ENCODE measurements at places on chromosomes 4 and X. TPM values are rescaled to one million over a fixed set of nuclear protein-coding genes. Genes with fewer than 3 reads are reported as not detected.

- H3K27ac ChIP-seq = no peak overlapping the region
- no peaks in the 10 kb centered on the region for H3K4me1 ChIP-seq
- no peaks in the 10 kb centered on the region for H3K27me3 ChIP-seq
- no peaks in the 10 kb centered on the region for H3K36me3 ChIP-seq
Observed at GRCh38 chr4:111268769-111269414, 646.0 kb upstream of the PITX2 start.

- DNase-seq = peak; percentile 42
- peak overlapping the region; percentile 55 for H3K27ac ChIP-seq
- peak overlapping the region; percentile 12 for H3K4me3 ChIP-seq
- peaks cover 2% of the 10 kb centered on the region for H3K36me3 ChIP-seq
Observed at GRCh38 chrX:30900227-30900626, 11.2 kb upstream of the TAB3 start.

DNA sequence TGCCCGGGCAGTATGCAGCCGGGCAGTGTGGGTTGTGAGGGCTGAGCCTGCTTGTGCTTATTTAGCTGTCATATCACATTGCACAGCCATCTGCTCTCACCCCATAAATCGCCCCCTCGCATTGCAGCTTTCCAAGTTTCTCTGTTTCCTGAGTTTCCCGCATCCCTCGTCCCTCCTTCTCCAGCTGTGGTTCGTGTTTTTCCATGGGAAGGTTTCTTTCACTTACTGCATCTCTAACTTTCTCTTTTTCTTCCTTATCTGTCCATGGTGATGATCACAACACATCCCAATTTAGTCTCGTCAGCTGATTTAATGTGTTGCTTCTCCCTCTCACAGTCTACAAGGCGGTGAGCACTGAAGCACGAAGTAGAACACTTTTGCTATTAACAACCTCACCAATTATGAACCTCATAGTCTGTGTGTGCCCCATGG is 118.1 kb downstream of the ENPP6 start:
- H3K27ac ChIP-seq = no peak overlapping the region
- no peak for DNase-seq
- peaks cover 9% of the 10 kb centered on the region for H3K4me1 ChIP-seq
- peaks cover 19% of the 10 kb centered on the region for H3K27me3 ChIP-seq

DNA sequence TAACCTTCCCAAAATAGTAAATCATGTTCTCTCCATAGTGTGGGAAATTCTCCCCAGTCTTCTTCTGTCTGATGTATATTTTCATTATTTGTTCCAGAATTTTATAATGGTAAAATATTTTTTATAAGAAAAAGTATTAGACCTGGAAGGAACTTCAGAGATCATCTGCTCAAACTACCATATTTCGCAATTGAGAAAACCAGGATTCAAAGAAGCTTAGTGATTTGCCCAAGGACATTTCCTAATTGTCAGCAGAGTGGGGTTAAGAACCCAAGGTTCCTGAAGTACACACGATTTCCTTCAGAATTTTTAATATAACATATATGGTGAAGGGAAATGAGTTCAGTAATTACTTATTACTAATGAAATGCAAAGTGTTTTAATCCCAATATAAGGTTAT is 24.1 kb downstream of the OCIAD1 start:
- no peaks in the 10 kb centered on the region for H3K27me3 ChIP-seq
- no peak for DNase-seq
- no peak overlapping the region for H3K4me3 ChIP-seq
- H3K4me1 ChIP-seq = peaks cover 3% of the 10 kb centered on the region
- no peak overlapping the region for H3K27ac ChIP-seq

DNA sequence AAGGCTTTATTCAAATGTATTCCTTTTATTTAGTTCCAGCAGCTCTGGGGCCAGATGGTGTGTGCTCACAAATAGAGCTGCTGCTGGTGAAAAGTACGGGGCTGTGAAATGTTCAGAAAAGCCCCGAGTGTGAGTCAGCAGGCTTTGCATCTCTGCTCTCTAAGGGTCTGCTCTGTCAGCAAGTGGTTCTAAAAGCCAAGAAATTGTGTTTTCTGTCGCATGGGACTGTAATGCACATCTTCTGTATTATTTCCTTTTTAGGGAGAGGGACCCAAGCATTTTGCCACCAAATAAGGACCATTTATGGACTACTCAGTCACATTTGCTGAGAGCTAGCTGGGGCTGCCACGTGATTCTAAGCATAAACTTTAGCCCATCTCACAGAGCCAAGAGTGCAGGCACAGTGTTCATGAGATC is 82.9 kb upstream of the NHS start:
- H3K4me3 ChIP-seq = no peak overlapping the region
- H3K36me3 ChIP-seq = no peaks in the 10 kb centered on the region
- no peak overlapping the region for H3K27ac ChIP-seq

GRCh38 chrX:64205441-64205734 is at the start of gene AMER1:
AMER1 (minus strand) TSS chrX:64205708; CDS start chrX:64193286, 12,422 bp downstream.
- DNase-seq = no peak
- H3K36me3 ChIP-seq = no peaks in the 10 kb centered on the region
- H3K4me1 ChIP-seq = peaks cover 9% of the 10 kb centered on the region
- H3K27ac ChIP-seq = peak within 1 kb of the TSS; percentile 89
- no peaks in the 10 kb centered on the region for H3K27me3 ChIP-seq
- peak within 1 kb of the TSS; percentile 80 for H3K4me3 ChIP-seq

DNA sequence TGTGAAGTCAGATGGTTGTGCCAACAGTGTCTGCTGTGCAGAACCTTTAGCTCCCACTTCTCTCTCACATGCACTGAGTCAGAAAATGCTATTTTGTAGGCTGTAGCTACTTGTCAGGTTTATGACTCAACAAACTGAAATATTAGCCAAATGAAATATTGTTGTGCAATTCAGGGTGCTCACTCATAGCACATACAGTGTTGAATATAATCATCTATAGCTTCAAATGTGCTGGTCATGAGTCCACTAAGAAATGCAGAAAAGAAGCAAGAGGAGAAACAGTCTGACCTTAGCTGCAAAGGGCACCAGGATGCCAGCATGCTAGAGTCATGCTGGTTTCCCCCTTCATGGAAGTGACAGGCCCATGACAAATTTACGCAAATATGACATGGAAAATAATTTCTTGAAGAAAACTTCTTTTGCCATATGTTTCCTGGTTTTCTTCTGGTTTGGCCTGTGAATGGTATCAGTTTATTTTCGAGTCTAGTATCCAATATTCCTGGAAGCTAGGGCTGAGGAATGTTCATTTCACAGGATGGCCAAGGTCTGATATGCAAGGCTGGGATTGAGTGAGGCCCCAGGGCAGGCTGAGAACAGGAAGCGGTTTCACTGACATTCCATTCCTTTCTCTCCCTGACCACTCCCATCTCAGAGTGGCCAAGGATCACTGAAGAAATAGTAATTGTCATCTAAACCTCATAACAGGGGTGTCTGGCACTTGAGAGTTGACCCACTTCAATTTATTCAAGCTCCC is 10.3 kb upstream of the CXCL2 start:
- no peak overlapping the region for H3K27ac ChIP-seq
- no peak for DNase-seq
- H3K27me3 ChIP-seq = peaks cover 12% of the 10 kb centered on the region
- no peaks in the 10 kb centered on the region for H3K4me1 ChIP-seq

DNA sequence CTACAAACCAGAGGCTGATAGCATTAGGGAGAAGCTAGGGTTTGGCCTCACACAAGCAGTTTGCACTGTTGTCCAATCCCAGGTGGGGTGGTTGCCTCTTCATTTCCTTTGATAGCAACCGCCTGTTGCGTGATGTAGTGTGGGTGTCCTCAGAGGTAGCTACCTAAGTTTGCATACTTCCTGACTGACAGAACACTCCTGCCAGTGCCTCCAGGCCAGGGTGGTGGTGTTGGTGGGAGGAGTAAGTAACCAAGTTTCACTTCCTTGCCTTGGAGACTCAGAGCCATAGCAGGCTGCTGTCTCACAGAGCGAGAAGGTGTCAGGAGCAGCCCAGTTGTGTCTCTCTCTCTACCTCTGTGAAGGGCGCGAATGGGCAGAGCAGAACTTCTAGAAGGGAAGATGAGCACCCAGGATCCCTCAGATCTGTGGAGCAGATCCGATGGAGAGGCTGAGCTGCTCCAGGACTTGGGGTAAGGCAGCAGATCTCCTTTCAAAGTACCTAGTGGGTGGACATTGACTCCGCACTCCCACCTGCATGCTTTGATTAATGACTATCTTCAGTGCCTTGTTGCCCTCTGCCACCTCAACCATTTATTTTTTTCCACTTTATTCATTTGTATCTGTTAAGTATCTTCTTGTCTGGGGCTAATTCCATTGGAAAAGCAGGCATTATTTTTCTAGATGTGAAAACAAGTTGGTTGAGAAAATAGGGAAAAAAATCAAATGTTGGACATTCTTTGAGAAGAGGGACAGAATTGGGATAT is at the start of gene DAPP1:
Gene DAPP1 (plus strand): TSS at position 283 of the 764 bp plus-strand sequence. CDS start 87 bp downstream, at position 370.
- peaks cover 28% of the 10 kb centered on the region for H3K36me3 ChIP-seq
- H3K27ac ChIP-seq = peak within 1 kb of the TSS; percentile 91
- H3K27me3 ChIP-seq = no peaks in the 10 kb centered on the region
- peak within 1 kb of the TSS; percentile 77 for H3K4me3 ChIP-seq

DNA sequence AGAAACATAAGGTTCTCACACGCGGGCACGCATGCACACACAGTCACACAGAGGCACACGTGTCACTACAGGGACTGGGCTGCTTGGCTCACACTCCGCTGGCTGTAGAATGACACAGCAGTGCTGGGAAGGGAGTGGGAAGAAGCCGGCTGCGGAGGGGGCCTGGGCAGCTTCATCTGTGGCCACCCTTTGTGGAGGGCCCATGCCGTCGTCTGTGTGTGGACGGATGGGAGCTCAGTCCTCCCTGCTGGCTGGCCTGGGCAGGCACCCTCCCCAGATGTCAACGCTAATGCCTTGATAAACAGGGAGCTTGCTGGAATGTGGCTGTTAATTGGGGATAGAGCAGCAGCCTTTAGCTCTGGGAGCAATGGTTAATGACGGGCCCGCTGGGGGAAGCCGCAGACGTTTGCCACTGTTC is 621.1 kb downstream of the BCOR start:
- no peaks in the 10 kb centered on the region for H3K36me3 ChIP-seq
- no peaks in the 10 kb centered on the region for H3K27me3 ChIP-seq
- H3K27ac ChIP-seq = no peak overlapping the region

DNA sequence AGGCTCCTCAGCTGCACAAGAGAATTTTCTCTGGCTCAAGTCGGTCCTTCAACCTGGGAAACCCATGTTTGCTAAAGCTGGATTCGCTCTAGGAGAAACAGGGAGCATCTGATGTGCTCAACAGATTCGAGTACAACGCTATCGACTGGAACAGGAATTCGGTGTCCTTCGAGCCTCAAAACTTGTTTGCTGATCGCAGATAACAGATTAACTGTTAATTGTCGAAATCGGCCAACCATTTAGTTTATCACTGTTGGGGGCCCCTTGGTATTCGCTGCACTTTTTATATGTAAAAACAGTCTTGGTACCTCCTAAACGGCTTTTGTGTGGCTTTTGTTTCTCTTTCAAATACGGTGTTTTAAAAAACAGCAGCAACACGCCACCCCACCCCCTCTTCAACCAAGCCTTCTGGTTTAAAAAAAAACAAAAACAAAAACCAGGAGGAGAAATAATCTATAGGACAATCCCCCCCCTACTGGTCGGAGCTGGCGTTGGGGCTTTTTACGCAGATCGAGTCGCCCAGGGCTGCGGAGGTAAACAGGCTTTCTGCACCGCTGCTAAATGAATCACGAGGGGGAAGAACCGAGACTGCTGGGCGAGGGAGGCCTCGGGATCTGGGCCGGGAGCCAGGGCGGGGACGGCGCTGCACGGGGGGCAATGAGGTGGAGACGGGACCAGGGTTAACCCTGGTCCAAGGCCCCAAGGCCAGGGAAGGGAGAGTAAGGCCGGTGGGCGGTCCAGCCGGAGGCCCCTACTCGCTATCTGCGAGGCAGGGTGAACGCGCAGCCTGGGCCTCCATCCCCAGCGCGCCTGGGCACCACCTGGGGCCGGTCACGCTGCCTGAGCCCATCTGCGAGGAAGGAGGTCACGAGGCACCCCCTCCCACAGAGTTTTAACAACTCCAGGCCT is 71.7 kb upstream of the BCOR start:
- no peaks in the 10 kb centered on the region for H3K36me3 ChIP-seq
- peaks cover 47% of the 10 kb centered on the region for H3K4me1 ChIP-seq
- no peaks in the 10 kb centered on the region for H3K27me3 ChIP-seq
- peak; percentile 91 for DNase-seq

GRCh38 chr4:137576446-137576845 is 44.2 kb upstream of the PCDH18 start:
- no peak for DNase-seq
- no peaks in the 10 kb centered on the region for H3K4me1 ChIP-seq
- no peaks in the 10 kb centered on the region for H3K36me3 ChIP-seq
- H3K27me3 ChIP-seq = no peaks in the 10 kb centered on the region
- no peak overlapping the region for H3K27ac ChIP-seq
- H3K4me3 ChIP-seq = no peak overlapping the region

- H3K4me1 ChIP-seq = no peaks in the 10 kb centered on the region
- no peak for DNase-seq
- no peaks in the 10 kb centered on the region for H3K36me3 ChIP-seq
- H3K27me3 ChIP-seq = no peaks in the 10 kb centered on the region
- H3K27ac ChIP-seq = no peak overlapping the region
Observed at GRCh38 chr4:182265881-182266280, 22.7 kb downstream of the TENM3 start.

DNA sequence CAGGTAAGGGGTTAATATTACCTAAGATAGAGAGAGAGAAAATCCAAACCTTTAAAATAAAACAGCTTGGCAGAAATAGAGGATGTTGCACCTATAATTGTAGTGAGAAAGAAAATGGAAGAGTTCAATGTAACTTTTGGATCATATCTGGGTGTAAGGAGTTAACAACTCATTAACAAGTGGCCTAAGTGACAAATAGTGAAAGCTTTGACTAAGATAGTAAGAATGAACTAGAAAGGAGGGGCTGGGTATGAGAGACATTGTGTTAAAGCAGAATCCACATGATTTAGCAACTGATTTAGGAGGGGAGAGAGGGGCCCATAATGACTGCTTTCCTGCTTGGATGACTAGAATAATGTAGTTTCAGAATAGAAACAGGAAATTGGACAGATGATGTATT is 761.0 kb downstream of the IL1RAPL1 start:
- H3K36me3 ChIP-seq = no peaks in the 10 kb centered on the region
- no peak overlapping the region for H3K27ac ChIP-seq
- H3K4me3 ChIP-seq = no peak overlapping the region
- H3K4me1 ChIP-seq = no peaks in the 10 kb centered on the region

- no peaks in the 10 kb centered on the region for H3K27me3 ChIP-seq
- no peak for DNase-seq
- no peaks in the 10 kb centered on the region for H3K4me1 ChIP-seq
- no peak overlapping the region for H3K27ac ChIP-seq
Observed at GRCh38 chr4:66204534-66205247, 534.4 kb upstream of the EPHA5 start.

Gene NIPAL1
- total RNA-seq = 0.35 TPM

Gene INTS6L
- 22.8 TPM for total RNA-seq

Gene CLTRN
- not detected for total RNA-seq

Data from activated CD8-positive, alpha-beta memory T cell treated with anti-CD3 and anti-CD28 coated beads, Interleukin-2, amount 10 ng/mL, durations not matched to agents 7 days and 5 days (primary cell).